ENCODE measurements at places on chromosomes 7 and 10.
A peak's percentile ranks its signal among the peaks of the same experiment; 100 is the strongest.

- peak; percentile 9 for DNase-seq
Observed at GRCh38 chr7:115417662-115418061, 495.8 kb downstream of the MDFIC start.

GRCh38 chr7:7761340-7761973 is 43.0 kb upstream of the RPA3 start:
- DNase-seq, result no peak

GRCh38 chr7:133381965-133382364 is 129.1 kb downstream of the EXOC4 start:
- no peak for DNase-seq

GRCh38 chr10:18759575-18759974 is 100.3 kb downstream of the ARL5B start:
- no peak for DNase-seq

DNA sequence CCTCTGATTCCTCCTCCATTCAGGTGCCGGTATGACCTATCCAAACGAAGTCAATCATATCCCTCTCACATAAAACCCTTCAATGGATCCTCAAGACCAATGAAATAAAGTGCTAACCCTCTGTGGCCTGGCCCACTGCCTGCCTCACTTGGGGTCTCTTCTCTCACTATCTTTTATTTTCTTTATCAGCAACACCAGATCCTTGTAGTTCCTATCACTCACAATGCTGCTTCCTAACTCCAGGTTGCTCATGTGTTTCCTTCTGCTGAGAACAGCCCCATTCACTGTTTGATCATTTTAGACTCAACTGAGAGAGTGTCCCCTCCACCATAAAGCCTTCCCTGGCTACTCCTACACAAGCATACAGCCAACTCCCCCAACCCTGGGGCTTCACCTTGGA is 180.6 kb downstream of the DOCK4 start:
- DNase-seq, result no peak

- DNase-seq, result peak; percentile 24
Observed at GRCh38 chr7:127792528-127793342, 140.7 kb downstream of the SND1 start.

- DNase-seq, result no peak
Observed at GRCh38 chr10:17801507-17801906, 7.6 kb upstream of the MRC1 start.

DNA sequence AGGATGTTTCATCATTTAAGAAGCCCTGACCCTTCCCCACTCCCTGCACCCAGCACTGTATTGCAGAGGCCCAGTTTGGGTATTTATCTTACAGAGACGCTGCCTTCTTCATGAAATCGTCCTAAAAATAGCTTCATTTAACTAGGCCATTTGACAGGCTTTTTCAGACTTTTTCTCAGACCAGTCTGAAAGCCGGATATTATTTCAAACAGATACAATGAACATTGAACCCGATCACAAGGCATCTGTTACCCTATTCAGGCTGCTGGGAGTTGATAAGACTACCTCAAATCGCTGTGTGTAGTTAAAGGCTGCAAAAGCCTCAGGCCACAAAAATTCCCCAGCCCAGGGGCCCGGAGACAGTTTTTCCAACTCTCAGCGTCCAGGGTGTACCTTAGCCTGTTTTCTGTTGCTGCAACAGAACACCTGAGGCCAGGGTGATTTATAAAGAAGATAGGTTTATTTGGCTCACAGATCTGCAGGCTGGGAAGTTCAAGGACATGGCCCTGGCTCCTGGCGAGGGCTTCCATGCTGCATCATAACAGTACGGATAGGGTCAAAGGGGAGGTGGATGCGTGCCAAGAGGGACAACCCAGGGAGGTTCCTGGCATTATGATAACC is 130.7 kb upstream of the SH2B2 start:
- DNase-seq, result no peak

DNA sequence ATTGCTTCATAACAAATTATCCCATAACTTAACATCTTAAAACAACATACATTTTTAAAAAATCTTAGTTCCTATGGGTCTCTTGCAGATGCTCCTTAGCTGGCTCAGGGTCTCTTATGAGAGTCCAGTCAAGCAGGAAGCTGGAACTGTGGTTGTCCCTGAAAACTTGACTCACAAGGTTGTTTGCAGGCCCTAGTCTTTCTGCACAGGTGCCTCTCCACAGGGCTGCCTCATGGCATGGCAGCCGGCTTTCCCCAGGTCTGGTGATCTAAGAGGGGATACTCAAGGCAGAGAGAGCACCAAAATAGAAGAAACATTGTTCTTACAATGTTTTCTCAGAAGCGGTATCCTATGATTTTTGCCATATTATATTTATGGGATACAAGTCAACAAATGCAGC is 127.1 kb downstream of the CDK14 start:
- DNase-seq, result no peak

- DNase-seq, result no peak
Observed at GRCh38 chr10:76786504-76787072, 851.0 kb downstream of the KCNMA1 start.

DNA sequence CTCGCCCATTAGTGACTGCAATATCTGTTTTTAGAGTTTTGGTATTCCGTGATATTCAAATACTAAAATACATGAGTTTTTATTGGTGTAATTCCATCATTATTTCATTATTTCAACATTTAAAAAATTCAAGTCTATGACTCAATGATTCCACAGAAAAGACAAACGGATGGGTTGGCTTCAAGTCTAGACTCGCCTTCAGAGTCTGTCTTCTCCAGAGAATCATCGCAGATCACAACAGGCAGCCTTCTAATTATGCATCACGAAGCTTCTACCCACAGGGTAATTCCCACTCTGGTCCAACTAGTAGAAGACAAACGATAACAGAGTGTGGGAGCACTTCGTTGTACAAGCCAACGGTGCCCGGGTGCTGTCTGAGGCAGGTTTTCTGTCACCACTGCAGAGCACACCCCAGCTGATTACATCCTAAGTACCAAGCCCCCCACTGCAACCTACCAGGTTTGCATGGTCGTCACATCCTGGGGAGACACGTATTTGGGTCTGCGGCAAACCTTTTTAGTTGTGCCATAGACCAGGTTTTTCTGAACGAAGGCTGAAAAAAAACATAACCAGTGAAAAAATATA is 28.9 kb downstream of the PARP12 start:
- DNase-seq, result no peak

DNA sequence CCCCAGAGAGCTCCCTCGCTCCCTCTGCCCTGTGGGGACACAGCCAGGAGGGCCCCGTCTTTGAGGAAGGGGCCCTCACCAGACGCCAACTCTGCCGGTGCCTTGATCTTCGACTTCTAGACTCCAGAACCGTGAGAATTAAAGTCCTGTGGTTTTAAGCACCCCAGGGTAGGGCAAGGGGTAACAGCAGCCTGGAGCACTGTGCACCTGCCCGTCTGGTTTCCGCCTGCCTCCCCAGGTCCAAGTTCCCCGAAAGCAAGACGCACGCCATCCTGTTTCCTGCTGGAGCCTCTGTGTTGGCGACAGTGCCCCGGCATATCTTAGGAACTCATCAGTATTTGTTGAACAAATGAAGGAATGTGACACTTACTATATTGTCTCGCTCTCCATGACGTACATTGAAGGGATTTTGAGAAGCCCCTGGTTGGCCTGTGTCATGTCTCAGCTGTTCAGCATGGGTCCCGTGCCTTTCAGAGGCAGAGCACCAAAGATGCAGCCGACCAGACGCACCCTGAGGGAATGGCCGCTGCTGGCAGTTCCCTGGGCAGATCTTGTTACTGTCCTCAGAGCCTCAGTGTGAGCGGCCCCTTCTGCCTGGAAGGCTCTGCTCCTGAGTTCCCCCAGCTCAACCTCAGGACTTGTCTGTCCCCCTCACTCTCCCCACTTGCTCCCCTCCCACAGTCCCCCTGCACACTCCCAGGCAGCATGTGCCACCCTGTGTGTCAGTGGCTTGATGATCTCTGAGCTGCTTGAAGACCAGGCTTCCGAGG is 226.2 kb downstream of the TCERG1L start:
- no peak for DNase-seq

DNA sequence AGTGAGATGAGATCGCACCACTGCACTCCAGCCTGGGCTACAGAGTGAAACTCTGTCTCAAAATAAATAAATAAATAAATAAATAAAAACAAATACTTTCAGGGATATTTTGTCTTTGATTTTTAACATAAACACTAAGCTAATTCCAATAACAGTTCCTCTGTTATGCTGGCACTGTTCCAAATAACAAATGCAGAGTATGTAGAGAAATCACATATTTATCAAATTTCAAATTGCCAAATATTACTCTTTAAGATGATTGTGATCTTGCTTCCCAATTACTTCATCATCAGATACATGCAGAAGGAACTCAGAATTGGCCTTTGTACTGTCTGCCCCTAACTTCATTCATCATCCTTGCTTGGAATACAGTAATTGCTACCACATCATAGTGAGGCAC is 19.7 kb downstream of the FAM24A start:
- no peak for DNase-seq

DNA sequence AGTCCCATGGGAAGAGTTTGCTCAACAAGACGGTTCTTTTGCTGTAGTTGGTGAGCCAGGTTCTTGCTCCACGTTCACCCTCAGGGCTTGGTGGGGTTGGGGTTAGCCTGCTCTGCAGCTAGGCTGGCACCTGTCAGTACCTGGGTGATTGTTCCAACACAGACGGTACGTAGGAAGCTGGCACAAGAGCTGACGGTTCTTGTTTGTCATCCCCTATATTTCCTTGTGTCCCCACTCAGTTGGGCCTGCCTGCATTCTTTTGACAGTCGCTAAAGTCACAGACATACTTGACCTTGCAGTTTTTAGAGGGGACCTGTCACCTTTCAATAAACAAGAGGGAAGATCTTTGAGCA is 40.2 kb upstream of the SYPL1 start:
- DNase-seq, result no peak

DNA sequence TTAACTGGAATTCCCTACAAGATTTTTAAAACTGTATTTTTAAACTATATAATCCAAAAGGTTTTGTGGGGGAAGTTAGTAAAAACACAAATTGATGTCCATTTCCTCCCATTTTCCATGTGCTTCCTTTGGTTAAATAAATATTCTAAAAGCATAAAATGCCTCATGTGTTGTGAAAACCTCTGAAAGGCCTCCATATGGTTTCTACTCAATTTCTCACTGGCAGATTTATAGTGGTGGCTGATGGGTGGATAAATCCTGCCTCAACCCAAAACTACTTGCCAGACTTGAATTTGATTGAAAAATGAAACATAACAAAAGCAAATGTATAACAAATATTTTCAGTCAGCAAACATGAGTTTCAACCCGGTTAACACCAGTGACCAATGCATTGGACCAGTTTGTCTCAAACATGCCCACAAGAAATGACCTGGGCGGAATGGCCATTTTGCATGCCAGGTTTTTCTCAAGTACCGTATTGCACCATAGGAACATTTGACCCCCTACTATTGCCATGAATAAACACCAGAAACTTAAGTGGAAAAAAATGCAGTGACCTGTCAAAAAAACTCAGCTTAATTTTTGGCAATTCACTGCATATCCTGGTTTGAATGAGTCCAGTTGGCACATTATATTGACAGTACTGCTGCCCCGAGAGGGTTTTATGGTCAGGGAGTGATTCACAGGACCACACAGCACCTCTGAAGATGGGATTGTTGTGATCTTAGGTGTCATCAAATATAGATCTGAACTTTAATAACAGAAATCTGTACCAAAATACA is 454.6 kb upstream of the ANKRD30A start:
- DNase-seq, result no peak

- DNase-seq, result no peak
Observed at GRCh38 chr7:34727464-34727995, 69.5 kb downstream of the NPSR1 start.

GRCh38 chr7:46385662-46386309 is 464.7 kb upstream of the IGFBP3 start:
- DNase-seq, result no peak

DNA sequence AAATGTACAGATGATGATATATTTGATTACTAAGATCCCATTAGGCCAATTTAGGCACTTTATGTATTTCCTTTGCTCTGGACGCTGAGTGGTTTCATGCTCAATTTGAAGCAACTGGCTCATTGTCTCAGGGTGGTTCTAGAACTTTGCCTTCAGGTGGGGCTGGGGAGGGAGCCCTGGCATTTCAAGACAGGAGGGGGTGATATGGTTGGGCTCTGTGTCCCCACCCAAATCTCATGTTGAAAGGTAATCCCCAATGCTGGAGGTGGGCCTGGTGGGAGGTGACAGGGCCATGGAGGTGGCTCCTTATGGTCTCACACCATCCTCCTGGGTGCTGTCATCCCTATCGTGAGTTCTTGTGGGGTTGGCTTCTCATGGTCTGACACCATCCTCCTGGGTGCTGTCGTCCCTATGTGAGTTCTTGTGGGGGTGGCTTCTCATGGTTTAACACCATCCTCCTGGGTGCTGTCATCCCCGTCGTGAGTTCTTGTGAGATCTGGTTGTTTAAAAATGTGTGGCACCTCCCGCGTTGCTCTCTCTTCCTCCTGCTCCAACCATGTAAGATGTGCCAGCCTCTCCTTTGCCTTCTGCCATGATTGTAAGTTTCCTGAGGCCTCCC is 151.5 kb upstream of the KLF6 start:
- no peak for DNase-seq

- DNase-seq, result no peak
Observed at GRCh38 chr7:36039671-36040070, 113.4 kb upstream of the EEPD1 start.

- DNase-seq, result no peak
Observed at GRCh38 chr10:130425169-130425568, 289.0 kb downstream of the GLRX3 start.

GRCh38 chr7:128666200-128666599 is 5.9 kb upstream of the GARIN1A start:
- DNase-seq, result no peak

- no peak for DNase-seq
Observed at GRCh38 chr7:41385996-41386395, 316.9 kb downstream of the INHBA start.

- no peak for DNase-seq
Observed at GRCh38 chr7:114082642-114083165, 163.9 kb upstream of the PPP1R3A start.

- DNase-seq, result no peak
Observed at GRCh38 chr10:17563452-17563851, 53.7 kb downstream of the HACD1 start.

DNA sequence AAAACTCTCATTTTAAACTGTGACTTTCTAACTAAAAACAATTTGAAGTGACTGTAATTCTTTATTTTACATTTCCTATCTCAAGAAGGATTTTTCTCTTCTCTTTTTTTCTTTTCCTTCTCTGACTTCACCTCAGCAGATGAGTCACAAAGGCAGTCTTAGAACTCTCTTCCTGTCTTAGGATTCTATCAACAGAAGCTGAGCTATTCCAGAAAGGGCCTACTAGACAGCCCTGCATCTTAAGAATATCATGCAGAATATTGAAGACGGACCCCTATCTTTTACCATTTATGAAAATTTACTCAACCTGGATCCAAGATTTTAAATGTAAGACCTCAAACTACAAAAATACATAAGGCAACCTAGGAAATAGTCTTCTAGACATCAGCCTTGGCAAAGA is 365.7 kb upstream of the SEMA3C start:
- no peak for DNase-seq

GRCh38 chr7:87339373-87339897 is 6.0 kb upstream of the CROT start:
- DNase-seq, result peak; percentile 12

- no peak for DNase-seq
Observed at GRCh38 chr10:23367896-23368595, 23.4 kb upstream of the C10orf67 start.
